Activated naive CD8-positive, alpha-beta T cell treated with anti-CD3 and anti-CD28 coated beads for 36 hours (primary cell): ENCODE measurements at places on chromosomes 7 and 10.

GRCh38 chr7:113159746-113160339 is 41.5 kb upstream of the SMIM30 start:
- DNase-seq = no peak

DNA sequence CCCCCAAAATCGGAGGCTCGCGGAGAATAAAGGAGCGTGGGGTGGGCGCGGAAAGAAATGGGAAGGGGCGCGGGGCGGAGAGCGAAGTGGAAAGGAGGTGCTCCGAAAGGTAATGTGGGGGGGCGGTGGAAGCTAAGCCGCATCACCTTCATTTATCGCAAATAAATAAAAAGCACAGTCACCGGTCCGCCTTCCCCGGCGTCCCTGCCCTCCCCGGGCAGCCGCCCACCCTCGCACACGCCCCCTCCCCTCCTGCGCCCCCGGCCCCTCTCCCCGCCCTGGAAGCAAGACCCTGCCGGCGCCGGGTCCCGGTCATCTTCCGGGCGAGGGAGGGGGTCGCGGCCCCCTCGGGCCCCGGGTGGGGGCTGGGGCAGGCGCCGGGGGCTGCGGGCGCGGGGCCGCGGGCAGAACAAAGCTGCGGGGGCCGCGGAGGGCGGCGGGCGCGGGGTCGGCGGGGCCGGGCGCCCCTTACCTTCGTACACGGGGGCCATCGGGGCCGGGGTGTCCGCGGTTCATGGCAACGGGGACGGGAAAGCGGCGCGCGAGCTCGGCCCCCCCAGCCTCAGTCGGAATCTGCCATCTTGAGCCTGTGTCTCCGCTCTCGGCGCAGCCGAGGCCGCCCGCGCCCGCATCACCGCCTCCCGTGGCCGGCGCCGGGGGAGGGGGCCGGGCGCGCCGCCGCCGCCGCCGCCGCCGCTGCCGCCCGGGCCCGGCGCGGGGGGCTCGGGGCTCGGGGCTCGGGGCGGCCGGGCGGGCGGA is 486 bp downstream of the HIPK2 start:
- peak; percentile 41 for DNase-seq

- DNase-seq = no peak
Observed at GRCh38 chr7:1223196-1223981, 9.3 kb upstream of the UNCX start.

DNA sequence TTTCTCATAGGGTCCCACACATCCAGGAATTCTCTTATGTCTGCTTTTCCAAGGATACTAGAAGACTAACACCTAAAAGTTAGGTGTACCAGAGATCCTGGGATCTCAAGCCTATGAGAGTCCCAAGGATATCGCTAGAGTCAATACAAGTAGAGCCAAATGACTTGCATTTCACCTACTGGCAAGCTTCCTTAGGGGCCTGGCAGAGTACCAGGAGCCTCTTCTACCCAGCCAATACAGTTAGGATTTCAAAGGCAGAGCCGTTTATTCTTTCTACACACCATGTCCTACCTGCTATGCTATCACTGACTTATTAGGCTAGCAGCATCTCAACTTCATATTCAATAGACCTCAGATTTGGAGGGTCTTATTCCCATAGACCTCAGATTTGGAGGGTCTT is 53.5 kb upstream of the UNC5B start:
- no peak for DNase-seq

- DNase-seq = peak; percentile 44
Observed at GRCh38 chr7:24965831-24966708, 13.9 kb downstream of the OSBPL3 start.

DNA sequence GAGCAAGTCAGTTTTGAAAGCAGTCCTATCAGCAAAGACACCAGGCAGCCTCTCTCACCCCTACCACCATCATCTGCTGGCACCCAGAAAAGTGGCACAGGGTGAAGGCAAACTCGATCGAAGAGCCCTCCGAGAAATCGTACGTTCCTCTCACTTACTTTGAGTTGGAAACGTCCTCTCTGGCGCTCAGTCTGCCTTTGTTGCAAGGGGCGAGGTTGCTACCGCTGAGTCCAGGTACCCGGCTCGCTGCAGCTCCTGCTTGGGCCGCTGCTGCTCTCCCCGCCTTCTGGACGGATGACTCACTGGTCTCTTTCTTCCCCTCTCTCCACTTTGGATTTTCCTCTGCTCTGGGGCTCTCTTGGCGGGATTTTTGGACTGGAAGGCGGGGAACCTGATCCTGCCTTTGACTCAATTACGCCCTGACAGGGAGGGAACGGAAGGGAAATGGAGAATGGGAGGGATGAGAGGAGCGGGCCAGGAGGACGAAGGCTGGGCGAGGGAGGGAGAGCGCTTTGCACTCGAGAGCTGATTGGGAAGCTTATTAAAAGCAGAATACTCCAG is at the start of gene PTN:
TSS of gene PTN (minus strand) at position 453 of the 561 bp plus-strand sequence. CDS start 88,760 bp downstream, outside the sequence.
- no peak for DNase-seq

DNA sequence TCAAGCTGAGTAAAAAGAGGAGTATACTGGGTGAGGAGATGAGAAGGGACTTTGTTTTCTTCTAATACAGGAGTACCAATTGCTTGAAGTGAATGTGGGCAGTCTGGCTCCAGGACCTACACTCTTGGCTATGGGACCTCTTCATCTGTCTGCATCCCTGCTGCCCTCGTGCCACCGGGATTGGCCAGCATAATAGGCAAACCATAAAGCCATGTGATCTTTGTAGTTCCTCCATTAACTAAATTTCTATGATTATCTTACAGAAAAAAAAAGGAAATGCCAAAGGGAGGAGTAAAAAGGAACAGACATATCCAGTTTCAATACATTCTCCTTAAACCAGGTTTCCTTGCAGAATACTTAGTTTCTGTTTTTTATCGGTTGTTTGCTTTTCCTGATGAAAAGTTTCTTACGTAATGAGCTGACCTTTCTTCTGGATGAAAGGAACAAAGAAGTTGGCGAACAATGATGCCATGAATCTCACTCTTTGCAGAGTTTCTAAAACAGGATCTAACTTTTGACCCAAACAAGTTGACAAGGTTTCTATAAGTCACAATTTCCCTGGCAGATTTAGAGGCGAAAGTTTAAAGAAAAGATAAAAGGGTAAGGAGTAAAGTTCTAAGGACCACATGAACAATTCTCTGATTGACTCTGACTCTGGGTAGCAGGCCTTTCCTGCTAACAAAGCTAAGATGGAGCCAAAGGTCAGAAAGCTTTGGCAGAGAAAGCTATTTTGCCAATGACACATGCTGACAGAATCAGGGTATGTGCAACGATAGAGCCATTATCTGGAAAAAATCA is 54.1 kb downstream of the LAMB1 start:
- DNase-seq = no peak

DNA sequence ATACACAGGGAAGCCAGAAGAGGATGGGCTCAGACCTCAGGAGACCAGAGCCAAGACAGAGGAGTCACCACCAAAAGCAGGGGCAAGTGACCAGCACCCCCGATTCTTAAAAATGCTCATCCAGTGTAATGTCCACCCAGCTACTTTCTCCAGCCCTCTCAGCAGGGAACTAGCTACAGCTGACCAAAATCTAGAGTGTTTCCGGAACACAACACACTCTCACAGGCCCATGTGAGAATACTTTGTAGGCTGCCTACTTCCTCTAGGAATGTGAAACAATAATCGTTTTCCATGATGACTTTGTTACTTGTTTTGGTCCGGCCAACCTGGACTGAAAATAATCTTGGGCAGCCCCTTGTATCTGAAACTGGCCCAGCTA is 14.5 kb downstream of the PSAP start:
- no peak for DNase-seq

DNA sequence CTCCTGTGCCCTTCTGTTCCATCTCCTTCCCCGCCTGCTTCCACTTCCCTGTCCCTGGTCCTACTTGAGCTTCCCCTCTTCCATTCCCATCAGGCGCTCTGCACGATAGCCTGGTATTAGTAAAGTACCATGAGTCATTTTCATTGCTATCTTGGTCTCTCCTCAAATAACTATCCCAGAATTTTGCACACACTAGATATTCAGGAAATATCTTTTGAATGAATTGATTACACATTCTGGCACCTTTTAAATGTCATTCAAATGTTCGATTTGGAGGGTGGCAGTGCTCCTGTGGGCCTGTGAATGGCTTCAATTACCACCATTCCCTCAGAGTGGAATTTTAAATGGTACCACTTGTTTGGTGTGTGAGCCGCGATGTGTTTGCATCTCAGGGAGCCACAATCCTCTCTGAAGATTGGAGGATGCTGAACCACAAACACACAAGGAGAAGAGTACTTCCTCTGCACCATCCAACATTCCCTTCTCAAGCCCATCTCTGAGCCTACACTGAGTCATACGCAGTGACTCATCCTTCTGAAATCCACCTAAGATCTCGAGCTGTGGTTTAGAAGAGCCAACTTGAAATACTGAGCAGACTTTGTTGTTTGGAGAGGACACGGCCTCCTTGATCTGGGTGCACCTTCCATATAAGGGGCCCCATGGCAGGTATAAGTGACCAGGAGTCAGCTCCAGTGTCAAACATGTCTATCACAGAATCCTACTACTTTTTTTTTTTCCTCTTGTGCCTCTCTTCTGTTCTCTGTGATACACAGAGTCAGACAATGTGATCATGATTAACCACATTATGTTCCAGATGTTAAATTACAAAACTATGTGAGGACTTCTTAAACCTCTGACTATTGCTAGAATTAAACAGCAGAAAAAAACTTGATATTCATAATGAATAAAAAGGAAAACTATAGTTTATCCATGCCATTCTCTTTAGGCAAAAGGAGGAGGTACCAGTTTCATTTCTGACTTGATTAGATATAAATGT is 81.9 kb downstream of the BMPER start:
- DNase-seq = no peak

DNA sequence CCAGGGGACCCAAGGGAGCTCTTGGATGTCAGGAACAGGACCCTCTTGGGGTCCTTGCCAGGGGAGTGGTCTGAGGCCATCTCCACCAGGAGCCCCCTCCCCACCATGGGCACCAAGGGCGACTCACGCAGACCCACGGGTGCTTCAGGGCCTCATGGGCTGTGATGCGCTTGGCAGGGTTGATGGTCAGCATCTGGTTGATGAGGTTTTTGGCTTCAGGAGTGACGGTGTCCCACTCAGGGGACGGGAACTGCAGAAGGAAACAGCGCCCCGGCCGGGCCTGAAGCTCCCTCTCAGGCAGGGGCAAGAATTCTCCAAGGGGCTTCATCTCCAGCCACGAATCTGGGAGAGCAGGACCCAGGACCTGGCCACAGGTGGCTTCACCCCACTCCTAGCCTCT is 41.3 kb downstream of the YKT6 start:
- no peak for DNase-seq
